ENCODE measurements at places on chromosomes 16 and 17. TPM values are rescaled to one million over a fixed set of nuclear protein-coding genes. Genes with fewer than 3 reads are reported as not detected.

DNA sequence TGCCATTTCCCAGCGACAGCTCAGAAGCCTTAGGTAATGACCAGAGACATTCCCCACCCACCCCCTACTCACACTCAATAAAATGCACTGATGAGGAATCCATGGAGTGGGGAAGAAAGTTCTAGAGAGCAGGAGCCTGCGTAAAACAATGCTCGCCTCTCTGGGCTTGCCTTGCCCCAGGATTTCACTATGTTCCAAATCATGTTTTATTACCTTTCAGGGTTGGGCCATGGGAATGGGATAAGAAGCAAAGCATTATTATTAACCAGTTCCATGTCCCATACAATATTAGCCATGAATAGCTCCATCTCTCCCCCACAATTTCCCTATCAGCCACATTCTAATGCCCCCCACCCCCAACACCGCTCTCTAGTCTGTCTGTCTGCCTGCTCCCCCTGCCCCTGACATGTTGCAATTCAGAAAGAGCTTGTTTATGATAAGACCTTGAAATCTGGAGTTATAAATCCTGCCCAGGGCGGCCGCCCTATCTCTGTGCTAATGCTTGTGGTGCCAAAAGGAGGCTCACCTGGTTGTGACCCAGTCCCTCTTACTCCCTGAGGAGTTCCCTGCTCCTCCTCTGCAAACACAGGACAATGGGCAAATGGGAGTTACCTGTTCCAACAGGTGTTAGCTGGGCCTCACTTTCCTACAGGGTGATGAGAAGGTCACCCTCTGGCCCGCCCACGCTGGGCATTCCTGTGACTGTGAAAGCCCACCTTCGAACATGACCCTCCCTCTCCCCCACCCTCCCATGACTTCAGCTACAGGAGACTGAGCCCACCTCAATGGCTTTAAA, 28.0 kb upstream of the DDX52 start:
- no peak for DNase-seq

DNA sequence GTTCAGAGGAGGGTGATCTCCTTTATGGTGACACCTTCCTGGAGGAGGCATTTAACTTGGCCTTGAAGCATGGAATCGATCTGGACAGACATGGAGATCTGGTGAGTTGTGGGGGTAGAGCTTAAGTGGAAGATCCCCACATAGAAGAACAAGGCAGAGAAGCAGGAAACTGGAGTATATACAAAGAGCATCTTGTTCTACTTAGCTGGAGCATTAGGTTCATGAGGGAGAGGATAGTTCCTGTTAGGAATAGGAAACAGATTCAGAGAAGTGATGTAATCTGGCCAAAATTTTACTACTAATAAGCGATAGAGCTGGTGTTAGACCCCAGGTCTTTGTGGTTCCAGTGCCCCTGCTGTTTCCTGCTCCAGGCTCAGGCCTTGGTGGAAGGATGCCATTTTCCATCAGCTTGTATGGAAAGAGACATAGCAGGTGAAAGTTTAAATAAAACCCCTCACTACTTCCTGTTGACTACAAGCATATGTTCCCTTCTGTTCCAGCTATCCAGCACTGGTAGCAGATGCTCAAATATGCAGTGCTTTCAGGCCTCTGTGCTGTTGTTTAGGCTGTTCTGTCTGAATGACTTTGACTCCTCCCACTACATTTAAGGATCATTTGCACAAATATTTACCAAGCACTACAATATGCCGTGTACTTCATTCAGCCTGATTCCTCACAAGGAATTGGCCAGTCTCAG, 9.4 kb downstream of the RPAIN start:
- no peak for DNase-seq

- no peak for DNase-seq
These were observed 10.1 kb downstream of the MRM3 start for GRCh38 chr17:792277-792676.

GRCh38 chr16:64397042-64397441, 724.8 kb downstream of the CDH11 start:
- DNase-seq: no peak

- no peak for DNase-seq
These were observed 1.3 kb upstream of the LRRC37A3 start for GRCh38 chr17:64920419-64921172.

GRCh38 chr17:66789961-66790437, 44.9 kb upstream of the CACNG5 start:
- DNase-seq: no peak

DNA sequence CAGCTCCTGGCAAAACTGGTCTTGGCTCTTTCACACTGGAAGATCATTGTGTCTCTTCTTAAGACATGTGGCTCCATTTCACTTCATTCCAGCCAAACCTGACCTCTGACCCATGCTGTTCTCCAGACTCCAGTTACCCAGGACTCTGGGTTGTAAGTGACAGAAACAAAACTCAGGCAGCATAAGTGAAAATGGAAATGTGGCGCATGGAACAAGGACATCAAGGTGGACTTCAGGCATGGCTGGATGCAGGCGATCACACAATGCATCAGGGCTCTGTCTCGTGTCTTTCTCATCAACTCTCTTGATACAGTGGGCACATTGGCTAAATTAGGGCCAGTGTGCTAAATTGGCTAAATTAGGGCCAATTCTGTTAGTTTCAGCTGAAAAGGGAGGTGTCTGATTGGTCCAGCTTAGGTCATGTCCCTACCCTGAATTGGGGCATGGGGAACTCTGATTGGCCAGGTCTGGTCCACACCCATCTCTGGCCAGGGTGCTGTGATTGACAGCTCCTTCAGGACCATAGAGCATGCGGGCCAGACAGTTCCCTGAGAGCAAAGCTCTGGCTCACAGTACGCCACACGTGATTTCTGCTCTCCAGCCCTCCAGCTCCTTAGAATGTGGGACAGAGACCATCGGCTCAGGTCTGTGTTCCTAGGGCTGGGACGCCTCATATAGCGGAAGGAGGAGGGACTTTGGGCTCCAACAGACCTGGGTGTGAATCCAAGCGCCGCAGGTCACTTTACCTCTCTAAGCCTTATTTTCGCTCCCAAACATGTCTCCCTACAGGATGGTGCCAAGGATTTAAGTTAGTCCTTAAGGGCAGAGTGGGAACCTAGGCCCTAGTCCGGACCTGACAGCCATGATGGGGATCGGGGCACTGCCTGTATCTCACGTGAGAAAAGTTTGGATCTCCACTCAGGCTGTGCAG, 17.5 kb downstream of the SOCS1 start:
- DNase-seq: no peak

DNA sequence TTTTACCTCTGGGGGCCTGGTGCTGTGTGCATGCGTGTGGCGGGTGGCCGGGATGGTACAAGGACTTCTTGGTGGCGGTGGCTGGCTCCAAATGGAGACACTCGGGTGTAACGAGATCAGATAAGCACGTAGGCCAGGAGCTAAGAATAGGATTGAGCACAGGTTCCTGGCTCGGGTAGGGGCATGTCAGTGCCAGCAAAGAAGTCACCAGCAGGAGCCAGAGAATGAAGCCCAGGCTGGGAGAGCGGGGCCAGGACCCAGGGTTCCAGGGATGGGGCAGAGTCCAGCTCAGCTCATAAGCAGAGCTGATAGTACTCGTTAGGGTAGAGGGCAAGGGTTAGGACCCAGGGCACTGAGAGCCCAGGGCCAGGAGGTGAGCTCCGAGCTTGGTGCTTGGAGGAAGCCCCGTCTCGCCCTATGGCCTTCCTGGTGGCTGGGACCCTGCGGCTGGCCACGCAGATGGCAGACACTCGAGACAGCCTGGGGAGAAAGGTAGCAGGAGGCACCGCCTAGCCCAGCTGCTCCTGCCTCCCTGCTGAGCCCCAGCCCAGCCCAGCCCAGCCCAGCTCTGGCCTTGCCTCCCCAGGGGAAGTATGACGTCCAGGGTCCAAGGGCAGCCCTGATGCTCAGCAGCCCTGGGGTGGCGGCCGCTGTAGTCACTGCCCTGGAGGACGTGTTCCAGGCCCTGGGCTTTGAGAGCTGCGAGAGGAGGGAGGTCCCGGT, 8.9 kb downstream of the ZNF213 start:
- no peak for DNase-seq

DNA sequence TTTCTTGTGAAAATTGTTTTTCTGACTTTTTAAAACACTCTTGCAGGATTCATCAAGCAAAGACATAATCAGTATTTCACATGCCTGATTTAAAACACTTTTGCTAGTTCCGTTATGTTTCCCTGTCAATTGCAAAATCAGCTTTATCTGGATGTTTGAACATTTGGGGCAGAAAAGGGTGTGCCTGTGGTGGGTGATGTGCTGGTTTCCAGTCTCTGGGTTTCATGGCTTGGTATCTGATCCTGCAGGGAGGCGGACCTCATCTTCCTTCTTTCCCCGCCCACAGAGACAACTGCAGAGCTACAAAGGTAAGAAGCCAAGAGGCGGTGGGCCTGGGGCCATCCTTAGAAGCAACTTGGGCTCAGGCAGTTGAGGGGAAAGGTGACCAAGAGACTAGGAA, 41.8 kb downstream of the NLRC5 start:
- DNase-seq: no peak

DNA sequence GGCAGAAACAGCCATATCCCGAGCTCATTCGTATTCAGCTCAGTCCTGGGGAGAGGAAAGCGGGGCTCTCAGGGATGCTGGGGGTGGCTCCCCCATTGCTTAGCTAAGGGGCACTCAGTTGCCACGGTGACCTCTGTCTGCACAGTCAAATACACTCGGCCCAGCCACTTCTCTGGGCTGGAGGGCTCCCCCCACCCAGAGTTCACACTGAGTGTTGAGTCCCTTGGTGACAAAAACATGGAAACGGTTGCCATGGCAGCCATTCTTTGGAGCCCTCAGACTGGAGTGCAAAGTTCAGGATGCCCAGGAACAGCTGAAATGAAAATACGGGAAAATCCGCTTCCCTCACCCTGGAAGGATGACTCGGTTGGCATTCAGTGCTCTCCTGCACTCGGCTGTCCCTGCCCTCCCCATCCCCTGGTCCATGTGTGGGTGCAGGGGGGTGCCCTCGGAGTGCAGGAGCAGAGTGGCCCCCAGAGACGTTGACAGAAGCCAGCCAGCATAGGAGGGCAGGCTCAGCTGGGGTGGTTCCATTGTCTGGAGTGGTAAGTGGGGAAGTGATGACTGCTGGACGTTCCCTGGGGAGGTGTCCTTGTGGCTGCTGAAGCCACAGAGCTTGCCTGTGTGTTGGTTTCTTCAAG, 216.5 kb downstream of the NTN1 start:
- no peak for DNase-seq

DNA sequence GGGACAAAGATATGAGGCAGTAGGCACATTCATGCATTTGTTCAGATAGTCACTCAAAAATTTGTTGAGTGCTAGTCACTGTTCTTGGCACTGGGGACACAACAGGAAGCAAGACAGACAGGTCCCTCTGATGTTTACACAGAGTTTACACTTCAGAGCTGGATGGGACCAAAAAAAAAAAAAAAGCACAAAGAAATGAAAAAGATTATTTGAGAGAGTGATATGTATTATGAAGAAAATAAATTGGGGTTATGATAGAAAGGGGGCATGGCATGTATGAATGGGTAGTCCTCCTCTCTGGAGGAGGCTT, 3.5 kb upstream of the YPEL2 start:
- no peak for DNase-seq

Gene CACNG5
- polyA plus RNA-seq: not detected

Gene SGF29
- polyA plus RNA-seq: 15.1 TPM

Gene TNFAIP1
- polyA plus RNA-seq: 39.0 TPM

Gene MMP2
- polyA plus RNA-seq: 622 TPM

Gene PVALEF
- polyA plus RNA-seq: 0.12 TPM
